ENCODE measurements at places on chromosomes 16 and 17.
A peak's percentile ranks its signal among the peaks of the same experiment; 100 is the strongest.

DNA sequence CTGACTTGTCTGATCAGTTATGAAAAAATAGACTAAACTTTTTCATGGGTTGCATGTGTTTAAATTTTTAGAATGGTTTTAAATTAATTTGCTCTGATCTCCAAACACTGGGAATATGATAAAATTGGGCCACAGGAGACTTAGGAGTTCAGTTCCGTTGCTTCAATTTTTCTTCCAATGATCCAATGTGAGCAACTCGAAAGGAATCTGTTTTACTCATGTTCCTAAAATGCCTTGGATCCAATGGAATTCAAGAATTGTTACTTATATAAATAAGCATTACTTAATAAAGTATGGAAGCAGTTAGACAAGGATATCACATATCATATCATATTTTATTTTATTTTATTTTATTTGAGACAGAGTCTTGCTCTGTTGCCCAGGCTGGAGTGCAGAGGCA is 56.0 kb upstream of the NACA2 start:
- DNase-seq, result no peak

DNA sequence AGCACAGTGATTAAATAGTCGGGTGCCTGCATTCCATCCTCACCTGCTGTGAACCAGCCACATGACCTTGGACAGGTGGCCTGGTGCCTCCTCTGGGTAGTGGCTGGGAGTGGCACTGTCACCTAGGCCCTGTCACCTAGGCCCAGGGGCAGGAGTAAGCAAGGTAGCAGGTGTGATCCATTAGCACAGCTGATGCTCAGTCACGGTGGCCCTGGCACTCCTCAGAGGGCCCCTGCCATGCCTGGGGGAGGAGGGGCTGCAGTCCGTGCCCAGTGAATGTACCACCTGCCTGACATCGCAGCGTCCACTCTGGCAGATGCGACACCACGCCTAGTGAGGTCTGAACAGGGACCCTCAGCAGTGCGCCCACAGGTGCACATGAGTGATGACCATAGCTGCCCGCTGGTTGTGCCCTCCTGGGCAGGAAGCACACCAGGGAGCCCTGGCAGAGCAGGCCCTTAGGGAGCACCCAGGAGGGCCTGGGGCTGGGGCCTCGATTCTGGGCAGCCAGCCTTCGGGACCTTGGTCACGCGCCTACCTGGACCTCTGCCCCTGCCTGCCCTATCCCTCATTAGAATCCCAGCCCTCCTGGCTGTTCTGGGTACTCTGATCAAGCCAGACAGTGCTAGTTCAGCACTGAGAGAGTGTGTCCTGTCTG is 33.1 kb upstream of the CRISPLD2 start:
- peak; percentile 12 for DNase-seq

- no peak for DNase-seq
Observed at GRCh38 chr17:11598274-11599221, at the start of gene DNAH9. Gene DNAH9, plus strand, starts transcription at chr17:11598470. Its CDS starts 29 bp downstream, at chr17:11598499.

DNA sequence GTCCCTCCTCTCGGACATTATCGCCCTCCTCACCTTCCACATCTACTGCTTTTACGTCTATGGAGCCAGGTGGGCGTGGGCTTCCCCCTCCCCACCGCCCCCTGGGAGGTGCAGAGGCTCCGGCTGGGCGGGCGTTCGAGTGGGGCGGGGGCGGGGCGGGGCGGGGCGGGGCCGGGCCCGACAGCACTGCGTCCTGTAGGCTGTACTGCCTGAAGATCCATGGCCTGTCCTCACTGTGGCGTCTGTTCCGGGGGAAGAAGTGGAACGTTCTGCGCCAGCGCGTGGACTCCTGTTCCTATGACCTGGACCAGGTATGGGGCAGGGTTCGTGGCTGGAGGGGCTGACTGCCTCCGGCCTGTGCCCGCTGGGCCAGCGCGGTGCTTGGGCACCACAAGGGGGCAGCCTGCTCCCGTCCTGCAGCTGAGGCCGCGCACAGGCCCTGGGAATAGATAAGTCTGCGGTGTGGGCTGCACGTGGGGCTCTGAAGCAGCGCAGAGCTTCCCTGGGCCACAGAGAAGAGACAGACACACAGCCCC is 9.2 kb downstream of the PIGQ start:
- peak; percentile 90 for DNase-seq

GRCh38 chr17:73492125-73492820 is 152.0 kb downstream of the SDK2 start:
- no peak for DNase-seq

DNA sequence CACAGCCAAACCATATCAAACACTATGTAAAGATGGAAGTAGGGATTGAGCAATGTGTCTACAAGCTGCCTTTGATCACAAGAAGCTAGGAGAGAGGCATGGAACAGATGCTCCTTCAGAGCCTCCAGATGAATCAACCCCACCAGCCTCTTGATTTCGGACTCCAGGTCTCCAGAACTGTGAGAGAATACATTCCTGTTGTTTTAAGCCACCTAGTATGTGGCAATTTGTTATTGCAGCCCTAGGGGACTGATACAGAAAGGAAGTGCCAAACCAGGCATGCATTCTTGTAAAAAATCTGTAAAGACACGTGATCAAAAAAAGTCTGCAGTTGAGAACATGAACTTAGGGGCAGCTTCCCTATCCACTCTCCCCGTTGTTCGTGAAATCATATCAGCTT is 91.1 kb downstream of the C17orf67 start:
- no peak for DNase-seq

GRCh38 chr17:36072431-36073121 is 8.5 kb downstream of the CCL18 start:
- peak; percentile 44 for DNase-seq

- peak; percentile 71 for DNase-seq
Observed at GRCh38 chr16:64626776-64627175, 495.1 kb downstream of the CDH11 start.

DNA sequence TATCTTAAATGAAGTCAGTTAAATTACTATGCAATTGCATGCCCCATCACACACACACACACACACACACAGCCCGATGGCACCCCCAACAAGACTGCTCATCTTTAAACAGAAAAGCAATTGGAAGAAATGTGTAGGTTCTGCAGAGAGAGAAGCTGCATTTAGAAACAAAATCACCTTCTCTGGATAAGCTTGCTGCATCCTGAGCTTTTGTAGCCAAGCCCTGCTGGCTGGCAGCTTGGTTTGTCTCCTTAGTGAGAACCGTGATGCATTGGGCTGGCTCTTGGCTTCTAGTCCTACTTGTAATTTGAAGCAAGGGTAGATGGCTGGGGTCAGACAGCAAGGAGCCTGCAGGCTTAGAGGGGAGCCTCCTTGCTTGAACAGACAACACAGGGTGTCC is 153.8 kb downstream of the SOX9 start:
- no peak for DNase-seq

- DNase-seq, result no peak
Observed at GRCh38 chr16:82995924-82996441, 369.2 kb downstream of the CDH13 start.
